Eye (tissue), 1 donor: ENCODE measurements at places on chromosomes 5 and 9.

DNA sequence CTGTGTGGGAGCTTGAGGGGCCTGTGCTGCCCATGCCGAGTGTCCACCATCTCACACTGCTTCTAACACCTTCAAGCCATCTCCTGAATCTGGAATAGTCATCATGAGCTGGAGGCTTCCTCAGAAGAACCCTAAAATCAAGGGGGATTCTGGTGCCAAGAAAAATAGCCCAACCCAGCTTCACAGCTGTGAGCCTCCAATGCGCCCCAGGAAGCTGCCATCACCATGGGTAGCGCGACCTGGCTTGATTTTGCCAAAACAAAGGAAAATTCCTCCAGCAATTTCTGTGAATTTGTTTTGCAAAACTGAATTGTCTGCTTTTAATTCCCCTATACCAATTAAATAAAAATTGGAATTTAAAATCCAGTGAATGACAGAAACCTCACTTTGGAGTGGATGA, 6.2 kb upstream of the TIFAB start:
- no peak for DNase-seq

GRCh38 chr9:88540251-88540763, 5.3 kb downstream of the NXNL2 start:
- DNase-seq, result no peak

DNA sequence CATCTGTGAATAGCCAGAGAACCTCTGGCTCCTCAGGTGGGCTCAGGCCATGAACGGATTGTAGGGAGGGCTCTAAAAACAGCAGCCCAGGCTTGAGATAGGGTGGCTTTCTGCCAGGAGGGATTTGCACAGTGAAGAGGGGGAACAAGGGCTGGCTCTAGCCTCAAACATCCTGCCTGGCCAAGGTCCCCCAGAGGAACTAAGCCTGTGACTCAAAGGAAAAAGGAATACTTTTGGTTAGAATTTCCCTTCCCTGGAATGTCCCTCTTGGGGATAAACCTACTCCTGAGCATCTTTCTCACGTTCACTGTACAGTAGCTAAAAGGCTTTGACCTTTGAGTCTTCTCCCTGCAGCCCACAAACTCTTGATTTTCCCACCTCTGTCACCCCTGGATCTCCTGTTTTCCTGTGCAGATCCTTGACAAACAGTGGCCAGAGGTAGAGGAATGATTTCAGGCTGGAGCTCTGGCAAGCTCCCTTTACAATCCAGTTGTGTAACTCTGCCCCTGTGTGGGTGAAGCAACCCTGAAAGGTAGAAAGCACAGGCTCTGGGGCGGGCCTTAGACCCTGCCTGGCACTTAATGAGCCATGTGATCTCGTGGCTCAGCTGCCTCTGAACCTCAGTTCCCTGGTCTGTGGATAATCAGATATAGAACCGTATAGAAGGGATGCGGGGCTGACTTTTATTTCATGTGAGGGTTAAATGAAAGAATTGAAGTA, 17.4 kb downstream of the SEC61B start:
- DNase-seq, result peak; percentile 8

- DNase-seq, result no peak
Measured at GRCh38 chr5:172772112-172772906, 1.3 kb upstream of the DUSP1 start.

DNA sequence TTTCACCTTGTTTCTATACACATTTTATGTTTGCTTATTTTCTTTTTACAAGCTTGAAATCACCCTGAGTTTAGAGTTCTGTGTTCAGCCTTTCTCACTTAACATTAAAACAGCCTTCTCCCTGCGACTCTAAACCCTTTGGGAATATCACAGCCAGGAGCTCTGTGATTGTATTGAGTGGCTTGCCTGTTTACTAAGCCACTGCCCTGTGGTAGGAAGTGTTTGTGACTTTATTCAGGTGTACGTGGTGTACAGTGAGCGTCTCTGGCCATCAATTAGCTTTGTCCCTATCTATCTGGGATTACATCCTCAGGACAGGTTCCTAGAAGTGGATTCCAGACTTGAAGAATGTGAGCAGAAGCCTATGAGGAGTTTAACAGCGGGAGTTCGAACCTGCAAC, 11.0 kb upstream of the NEURL1B start:
- no peak for DNase-seq

DNA sequence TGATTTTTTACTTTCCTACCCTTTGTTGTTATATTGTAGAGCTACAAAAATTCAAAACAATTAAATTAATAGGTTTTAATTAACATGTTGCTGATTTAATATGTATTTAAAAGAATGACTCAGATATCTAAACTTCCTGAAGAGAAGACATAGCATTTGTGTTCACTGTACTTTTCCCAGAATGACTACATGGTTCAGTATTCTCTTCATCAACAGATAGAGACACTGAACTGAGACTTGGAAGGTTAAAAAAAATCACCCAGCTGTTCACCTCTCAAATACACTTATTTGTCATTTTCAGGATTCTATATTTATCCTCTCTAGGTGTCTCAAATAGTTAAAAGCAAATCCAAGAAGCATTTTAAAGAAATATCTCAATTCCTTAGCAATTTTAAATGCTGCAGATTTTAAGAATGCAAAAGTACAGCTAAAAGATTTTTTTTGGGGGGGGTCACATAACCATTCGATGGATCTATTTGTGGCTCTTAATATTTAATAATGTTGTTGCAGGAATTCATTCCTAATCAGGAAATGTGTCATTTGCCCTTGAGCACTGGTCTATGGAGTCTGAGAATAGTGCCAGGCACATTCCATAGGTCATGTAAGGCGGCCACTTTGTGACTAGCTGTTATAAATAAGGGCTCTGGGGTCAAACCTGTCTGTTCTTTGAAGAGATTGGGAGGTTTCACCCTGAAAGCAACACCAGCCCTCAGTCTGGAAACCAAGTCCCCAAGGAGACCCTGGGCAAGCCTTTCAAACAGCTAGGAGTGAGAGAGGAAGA, 463.1 kb downstream of the NR2F1-AS1 start:
- DNase-seq, result no peak

DNA sequence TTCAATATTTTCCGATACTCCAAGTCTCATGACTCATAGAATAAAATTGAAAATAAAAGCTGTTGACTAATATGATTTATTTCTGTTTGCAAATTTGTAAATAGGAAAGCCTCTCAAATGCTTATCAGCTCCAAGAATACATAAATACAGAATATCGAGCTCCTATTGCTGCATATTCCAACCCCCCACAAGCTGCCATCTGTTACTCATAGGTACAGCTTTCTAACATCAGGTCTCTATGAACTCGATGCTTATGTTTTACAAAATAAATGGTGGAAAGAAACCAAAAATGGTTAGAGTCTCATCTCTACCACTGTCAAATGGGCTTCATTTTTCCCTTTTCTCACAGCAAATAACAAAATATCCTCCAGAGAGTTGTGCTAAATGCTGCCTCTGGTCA, 631.6 kb upstream of the CDH18 start:
- DNase-seq, result no peak

GRCh38 chr9:72905514-72906480, 47.1 kb downstream of the ALDH1A1 start:
- no peak for DNase-seq

- no peak for DNase-seq
Measured at GRCh38 chr5:93252165-93252564, 328.9 kb downstream of the NR2F1-AS1 start.

DNA sequence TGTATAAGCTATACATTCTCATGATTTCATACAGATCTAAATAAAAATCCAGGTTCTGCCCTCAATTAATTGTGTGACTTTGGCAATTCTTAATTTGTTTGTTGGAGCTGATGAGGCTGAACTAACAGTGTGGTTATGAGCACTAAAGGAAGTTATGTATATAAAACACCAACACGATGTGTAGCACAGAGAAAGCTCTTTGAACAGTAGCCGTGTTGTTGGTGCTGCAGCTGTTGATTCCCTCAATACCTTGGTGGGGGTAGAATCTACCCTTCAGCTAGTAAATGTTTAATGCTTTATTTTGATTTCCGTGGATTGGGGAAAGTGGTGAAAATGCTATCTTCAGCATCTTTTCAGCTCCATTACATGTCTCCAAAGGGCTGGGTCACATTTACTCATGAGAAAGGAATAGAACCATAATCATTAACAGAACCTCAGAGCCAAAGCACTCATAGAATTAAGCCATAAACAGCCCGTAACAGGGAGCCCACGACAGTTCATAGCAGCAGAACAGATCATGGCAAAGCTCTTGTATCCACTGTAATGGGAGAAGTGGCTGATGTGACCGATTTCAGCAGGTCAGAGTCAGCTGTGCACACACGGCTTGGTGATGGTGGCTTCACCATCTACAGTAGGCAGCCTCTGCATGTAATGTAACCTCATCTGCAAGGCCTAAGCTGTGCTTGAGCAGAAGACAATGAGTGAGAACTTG, 332.7 kb downstream of the DIRAS2 start:
- DNase-seq, result no peak

- no peak for DNase-seq
Measured at GRCh38 chr9:131841765-131842318, 102.0 kb upstream of the RAPGEF1 start.

DNA sequence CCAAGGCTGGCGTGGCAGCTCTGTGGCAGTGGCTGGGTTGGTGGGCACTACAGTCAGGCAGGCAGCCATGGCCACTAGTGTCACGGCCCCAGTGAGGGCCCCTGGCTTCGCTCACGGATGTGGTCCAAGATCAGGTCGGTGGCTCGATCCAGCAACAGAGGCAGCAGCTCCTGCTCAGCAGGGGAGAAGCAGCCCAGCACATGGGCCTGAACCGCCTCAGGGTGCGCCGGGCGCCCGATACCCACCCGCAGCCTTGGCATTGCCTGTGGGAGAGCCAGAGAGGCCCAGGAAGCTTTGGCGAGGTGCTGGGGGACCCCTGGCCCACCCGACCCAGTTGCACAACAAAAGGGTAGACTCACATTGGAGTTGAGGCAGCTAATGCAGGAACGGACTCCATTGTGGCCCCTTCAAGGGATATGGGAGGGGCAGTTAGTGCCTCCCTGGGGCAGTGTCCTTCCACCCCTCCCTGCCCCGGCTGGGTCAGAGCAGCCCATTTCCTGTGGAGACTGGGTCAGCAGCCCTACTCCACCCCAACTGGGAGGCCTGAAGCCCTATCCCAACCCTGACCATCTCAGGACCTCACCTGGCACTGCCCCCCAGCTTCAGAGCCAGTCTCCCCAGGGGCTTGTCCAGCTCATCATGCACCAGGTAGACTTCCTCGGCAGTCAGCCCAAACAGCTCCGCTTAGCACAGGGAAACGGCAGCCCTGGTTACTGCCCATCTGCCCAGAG, 1.3 kb downstream of the PTRH1 start:
- no peak for DNase-seq

- DNase-seq, result peak; percentile 94
Measured at GRCh38 chr5:135551593-135552447, 16.1 kb upstream of the NEUROG1 start.

GRCh38 chr9:81116340-81117137, 572.8 kb downstream of the TLE1 start:
- no peak for DNase-seq

- no peak for DNase-seq
Measured at GRCh38 chr9:129285979-129286772, 108.1 kb upstream of the IER5L start.

DNA sequence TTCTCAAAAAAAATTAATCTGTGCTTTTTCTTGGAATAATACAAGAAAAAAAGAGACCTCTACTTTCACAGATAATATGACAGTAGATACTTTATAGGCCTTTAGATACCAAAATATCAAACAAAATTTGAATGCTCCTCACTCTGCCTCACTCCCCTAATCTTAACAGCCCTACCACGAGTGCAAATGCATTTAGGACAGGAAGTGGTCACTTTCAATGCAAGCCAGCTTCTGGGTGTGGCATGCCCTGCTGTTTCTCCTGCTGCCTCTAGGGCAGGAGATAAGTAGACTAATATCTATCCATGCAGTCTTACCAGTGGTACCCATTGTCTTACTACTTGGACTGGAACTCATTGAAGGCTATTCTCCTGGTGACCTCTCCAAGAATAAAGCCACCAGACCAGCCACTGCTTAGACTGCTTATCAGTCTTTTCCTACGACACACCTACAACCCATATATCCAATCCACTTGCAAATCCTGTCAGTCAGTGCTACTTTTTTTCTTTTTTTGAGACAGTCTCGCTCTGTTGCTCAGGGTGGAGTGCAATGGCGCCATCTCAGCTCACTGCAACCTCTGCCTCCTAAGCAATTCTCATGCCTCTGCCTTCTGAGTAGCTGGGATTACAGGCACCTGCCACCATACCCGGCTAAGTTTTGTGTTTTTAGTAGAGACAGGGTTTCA, 23.0 kb downstream of the FRRS1L start:
- no peak for DNase-seq
